Esophagus squamous epithelium (tissue), 5 donors: ENCODE measurements at places on chromosomes 7 and 10.

DNA sequence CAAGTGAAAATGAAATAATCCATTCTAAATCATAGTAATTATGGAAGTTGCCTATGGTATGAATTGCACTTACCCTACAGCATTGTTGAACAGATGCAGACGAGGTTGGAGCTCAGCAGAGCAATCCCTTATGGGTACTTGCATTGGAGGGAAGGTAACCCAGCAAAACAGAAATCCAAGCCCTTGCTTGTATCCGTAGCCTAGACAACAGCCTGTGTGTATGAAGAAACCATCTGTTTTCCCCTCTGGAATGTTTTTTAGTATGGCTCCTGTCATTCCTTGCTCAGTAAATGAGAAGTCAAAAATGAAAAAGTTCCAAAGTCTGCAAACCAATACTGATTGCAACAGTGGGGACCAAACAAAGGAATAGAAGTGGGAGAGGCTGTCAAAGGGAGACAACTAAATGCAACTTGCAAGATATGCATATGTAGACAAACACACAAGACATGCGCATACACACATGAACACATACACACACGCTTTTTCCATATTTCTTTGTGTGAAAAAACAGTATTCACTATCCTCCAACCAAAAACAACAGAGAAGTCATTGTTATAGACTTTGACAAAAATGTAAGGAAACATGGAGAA, 260.8 kb downstream of the DYNC1I1 start:
- no peak for DNase-seq

DNA sequence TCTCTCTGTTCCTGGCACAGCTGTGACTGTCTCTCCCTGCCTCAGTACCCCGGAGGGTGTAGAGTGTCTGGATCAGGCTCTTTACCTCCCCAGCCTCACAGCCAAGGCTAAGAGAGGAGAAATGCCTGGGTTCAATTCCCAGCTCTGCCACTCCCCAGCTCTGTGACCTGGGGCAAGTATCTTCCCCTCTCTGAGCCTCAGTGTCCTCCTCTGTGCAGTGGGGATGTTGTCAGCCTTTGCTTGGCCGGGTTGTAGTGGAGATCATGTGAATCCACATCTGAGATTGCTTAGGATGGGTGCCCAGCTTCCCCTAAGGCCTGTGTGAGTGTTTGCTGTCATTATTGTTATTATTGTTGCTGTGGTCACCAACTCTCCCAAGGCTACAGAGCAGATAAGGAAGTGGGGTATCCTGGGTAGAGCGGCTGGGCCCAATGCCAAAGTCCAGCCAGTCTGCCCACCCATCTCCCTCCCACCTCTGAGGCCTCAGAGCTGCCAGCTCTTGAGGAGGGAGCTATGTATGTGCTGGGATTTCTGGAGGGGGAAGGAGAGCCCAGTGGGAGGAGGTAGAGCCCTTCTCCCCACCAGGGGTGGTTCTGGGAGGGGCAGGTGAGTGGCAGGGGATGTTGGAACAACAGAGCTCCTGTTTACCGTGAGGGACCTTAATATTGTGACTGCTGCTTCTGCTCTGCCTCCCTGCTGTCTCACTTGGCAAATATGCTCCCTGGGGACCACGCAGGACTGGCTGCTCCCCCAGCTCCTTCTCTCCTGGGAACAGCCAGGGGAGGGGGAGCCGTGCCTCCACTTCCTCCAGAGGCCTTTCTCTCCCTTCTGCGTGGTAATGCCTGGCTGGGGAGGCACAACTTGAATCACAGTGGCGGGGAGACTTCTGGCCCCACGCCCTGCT, 170.5 kb downstream of the RPS24 start:
- DNase-seq = no peak

DNA sequence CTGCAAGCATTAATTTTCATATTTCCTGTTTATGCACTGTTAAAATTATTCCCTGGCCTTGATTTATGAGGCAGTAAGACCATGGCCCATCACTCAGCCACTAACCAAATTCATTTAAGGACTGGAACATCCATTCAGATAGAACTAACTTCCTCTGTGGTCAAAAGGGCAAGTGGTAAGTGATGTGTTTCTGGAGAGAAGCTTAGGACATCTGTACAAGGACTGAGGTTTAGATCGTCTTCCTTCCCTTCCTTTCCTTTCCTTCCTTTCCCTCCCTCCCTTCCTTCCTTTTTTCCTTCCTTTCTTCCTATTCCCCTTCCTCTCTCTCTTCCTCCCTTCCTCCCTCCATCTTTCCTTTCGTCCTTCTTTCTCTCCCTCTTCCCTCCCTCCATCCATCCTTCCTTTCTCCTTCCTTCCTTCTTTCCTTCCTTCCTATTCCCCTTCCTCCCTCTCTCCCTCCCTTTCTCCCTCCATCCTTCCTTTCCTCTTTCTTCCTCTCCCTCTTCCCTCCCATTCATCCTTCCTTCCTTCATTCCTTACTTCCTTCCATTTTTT, 1019.4 kb downstream of the TYW1 start:
- no peak for DNase-seq

DNA sequence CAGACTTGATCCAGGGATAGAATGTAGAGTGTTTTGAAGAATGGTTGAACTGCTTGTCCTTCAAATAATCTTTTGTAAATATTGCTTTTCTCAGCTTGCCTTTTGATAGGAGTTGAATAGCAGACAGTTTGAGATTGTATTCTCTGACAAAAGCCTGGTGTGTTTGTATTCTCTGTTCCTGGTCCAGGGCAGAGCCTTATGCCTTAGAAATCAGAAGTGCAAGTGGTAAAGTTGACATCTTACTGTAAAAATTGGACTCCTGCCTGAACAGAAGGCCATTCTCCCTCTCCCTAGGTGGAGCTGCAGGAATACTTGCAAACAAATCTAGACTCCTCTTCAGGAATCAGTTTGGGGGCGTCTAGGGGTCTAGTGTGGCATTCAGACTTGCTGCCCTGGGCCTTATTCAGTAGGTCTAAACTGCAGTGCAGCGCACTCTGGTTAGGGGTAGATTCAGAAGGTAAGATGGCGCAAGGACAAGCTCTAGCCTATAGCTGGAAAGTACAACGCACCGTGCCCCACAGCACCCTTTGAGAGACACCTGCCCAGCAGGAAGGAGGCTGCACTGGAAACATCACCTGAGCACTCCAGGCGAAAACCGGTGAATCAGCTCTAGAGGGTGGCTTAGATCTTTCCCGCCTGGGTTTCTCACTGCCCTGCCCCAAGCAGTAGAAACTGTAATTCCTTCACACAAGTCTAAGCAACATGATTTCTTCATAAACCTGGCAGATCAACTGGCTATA, 608.5 kb upstream of the GALNT17 start:
- DNase-seq = no peak

DNA sequence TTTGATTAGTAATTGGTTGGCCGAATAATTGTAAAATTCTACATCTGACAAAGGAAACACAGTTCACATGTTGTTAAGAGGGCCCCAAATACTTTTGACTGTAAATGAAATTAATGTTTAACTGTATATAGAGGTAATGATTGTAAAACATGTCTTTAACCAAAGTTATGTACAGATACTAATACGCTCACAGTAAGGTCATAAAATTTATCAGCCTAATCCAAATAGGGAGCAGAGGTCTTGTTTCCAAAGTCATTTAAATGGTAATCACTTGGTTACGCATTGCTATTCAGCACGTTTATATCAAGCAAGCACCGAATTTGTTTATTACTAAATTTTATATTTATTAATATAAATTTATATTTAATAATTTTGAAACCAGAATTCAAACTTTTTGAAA, 1.4 kb downstream of the PHYHIPL start:
- no peak for DNase-seq

DNA sequence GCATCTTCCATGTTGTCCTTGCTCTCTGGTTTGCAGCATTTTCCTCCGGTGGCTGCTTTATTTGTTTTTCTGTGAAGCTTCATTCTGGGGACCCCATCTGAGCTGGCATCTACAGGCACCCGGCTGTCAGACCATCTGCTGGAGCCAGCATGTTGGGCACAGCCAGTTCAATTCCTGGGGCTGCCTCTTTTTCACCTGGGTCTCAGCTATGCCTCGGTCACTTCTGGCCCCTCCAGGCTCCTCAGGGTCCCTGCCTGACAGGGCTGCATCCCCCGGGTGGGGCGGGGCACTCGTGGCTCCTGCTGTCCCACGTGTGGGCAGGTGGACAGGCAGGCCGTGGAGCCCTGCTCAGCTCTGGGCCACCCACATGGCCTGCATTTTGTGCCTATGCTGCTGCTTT, 8.1 kb downstream of the SCART1 start:
- no peak for DNase-seq

DNA sequence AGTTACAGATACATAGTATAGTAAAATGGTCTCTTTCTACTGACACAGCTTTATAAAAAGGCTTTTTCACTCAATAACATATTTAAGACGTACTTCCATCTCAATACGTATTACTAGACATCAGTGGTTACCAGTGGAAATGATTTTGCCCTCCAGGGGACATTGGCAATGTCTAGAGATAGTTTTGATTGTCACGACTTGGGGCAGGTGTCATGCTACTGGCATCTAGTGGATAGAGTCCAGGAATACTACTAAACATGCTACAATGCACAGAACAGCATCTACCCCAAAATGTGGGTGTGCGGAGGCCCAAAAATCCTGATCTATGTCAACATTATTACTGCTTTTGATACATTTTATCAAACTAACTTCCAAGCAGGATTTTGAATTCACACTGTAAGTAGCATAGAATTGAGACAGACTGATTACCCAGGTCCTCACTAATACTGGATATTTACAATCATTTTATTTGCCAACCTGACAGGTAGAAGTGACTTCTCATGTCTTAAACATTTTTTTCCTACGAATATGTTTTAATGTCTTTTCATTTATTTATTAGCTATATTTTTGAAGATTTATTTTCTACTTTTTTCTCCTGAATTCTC, 53.8 kb downstream of the HGF start:
- DNase-seq = no peak

- no peak for DNase-seq
These were observed 12.2 kb upstream of the LGI1 start for GRCh38 chr10:93745408-93746065.

DNA sequence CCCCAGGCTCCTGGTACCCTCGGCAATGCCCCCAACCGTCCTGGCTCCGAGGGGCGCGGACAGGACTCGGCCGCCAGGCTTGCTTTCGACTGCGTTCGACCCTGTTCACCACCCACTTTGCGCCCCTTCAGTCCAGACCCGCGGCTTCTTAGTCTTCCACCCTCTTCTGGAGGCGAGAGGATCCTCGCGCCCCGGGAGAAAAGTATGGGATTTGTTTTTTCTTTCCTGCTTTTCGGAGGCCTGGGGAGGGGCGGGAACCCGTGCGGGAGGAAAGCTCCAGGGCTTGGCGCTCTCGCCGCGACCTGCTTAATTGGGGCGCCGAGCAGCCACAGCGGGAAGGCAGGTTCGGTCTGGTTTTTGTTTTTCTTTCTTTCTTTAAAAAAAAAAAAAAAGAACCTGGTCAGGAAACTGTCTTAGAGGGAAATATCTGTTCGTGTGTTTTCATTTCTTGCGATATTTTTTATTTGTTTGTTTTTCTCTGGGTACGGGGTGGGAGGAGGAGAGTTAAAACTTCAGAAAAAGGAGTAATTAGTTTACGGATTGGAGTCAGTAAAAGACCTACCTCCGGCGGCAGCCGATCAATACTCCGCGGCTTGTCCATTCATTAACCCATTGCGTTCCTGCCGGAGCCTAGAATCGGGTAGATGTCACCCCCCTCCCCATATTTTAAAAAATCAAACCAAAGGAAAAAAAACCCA, 1.6 kb downstream of the EMX2 start:
- no peak for DNase-seq

DNA sequence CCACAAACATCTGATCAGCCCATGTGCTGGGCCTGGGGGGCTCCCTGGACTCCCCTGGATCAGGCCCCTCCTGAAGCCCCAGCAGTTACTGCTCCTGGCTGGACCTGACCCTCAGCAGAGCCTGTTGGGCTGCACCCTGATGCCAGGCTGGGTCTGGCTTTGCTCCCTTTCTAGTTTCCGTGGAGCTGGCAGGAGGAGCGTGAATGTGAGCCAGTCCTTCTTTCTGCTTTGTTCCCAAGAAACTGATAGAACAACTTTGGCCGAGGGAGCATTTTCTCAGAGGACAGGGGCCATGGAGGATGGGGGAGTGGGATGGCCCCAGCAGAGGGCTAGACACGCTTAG, 128.2 kb downstream of the NEURL1 start:
- DNase-seq = no peak

DNA sequence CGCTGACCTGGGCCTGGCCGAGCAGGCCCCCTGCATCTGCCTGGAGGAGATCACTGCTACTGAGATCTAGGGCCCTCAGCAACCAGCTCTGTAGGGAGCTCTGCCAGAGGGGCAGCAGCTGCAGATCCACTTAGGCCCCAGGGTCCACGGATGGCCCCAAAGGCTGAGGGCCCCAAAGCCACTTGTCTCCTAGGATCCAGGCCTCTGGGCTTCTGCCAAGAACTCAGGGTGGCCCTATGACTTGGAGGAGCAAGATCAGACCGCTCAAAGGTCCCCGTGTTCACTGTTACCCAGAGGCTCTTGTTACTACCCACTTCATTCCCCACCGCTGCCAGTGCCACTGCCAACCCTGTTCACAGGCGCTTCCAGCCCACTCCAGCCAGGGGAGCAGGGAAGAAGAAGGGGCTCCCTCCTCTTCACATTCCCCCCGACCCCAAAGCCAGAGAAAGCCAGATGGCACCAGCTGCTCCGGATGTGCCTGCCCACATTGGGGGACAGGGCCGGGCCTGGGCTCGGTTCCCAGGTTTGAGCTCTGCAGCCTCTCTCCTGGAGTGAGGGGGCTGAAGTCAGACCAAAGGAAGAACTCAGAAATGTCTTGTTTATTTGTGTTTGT, 7.6 kb downstream of the LZTS2 start:
- DNase-seq = no peak

GRCh38 chr7:111537134-111537533, 25.2 kb downstream of the IMMP2L start:
- no peak for DNase-seq

DNA sequence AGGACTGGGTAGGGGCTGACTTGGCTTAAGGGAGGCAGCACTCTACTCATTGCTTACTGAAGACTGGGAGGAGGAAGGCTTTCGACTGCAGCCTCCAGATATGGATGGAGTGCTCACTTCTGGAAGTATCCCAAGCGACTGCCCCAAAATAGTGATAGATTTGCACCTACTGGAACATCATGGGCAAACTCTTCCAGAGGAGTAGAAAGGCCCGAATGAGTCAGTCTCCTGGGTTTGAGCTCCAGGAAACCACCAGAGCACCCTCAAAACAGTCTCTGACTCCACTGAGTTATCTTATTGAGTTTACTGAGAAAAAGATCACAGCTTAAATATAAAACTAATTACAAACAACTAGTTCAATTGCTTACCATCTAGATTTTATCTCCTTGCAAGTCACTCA, 37.2 kb upstream of the PDLIM1 start:
- no peak for DNase-seq

GRCh38 chr7:109126404-109127050, 556.9 kb downstream of the DNAJB9 start:
- no peak for DNase-seq
